ENCODE measurements at places on chromosomes 4 and X.

DNA sequence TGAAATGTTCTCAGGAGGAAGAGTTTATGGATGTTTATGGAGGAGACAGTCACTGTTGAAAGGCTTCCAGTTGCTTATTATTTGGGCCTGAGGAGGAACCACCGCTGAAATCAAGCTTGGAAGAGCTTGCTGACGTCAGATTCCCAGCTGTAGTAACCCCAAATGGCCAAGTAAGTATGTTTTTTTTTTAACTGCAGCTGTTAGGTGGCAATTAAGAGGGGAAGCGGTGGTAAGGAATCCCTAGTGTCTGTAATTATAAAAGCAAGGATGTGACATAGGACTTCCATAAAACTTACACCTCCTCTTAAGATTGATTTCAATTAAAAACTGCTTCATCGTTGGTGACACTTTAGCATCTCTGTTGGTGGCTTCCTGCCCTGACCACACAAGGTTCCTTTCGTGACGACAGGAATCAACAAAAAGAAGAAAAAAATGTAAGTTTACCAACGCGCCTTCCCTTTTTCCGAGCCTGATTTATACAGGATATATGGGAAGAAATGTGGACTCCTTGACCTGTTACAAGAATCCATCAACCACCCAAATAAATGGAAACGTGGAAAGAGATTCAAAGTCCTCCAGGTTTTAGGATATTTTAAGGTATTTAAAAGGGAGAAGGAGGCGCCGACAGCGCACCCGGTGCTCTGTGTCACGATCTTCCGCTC, 884 bp downstream of the RELL1 start:
- peak; percentile 48 for DNase-seq

GRCh38 chr4:120960656-120961267, 38.2 kb upstream of the PRDM5 start:
- no peak for DNase-seq

DNA sequence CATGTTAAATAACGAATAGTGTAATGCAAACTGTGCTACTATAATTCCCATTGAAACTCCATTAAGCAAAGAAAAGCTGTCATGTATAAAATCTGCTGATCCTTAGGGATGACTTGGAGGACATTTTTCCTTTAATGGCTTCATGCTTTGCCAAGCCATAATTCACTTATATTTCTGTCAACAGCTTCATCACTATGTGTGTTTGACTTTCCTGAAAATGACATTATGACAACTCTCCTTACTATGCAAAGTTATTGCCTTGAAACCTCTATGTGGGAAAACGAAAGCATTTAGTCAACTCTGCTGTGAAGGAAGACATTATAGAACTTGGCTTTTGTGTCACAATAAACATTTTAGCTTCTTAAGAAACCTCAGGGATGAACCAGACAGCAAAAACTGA, 210.5 kb downstream of the GRXCR1 start:
- peak; percentile 1 for DNase-seq

GRCh38 chr4:101020956-101021355, 326.4 kb downstream of the PPP3CA start:
- no peak for DNase-seq

DNA sequence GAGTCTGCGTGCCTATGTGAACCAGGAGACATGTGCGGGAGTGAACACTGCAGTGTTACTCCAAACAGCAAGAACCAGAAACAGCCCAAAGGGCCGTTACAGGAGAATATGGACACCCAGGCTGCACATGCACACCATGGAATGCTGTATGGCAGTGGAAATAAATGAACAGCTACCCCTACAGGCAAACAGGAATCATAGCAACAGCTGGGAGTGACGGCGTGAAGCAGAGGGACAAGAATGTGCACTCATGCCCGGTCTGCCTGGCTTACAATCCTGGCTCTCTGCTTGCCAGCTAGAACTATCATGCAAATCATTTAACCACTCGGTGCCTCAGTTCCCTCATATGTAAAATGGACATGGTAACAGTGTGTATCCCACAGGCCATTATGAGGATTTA, 16.6 kb downstream of the GPKOW start:
- peak; percentile 7 for DNase-seq

- no peak for DNase-seq
These were observed 28.6 kb upstream of the BBS12 start for GRCh38 chr4:122703868-122704267.

GRCh38 chr4:102535398-102536082, 34.4 kb downstream of the NFKB1 start:
- no peak for DNase-seq

DNA sequence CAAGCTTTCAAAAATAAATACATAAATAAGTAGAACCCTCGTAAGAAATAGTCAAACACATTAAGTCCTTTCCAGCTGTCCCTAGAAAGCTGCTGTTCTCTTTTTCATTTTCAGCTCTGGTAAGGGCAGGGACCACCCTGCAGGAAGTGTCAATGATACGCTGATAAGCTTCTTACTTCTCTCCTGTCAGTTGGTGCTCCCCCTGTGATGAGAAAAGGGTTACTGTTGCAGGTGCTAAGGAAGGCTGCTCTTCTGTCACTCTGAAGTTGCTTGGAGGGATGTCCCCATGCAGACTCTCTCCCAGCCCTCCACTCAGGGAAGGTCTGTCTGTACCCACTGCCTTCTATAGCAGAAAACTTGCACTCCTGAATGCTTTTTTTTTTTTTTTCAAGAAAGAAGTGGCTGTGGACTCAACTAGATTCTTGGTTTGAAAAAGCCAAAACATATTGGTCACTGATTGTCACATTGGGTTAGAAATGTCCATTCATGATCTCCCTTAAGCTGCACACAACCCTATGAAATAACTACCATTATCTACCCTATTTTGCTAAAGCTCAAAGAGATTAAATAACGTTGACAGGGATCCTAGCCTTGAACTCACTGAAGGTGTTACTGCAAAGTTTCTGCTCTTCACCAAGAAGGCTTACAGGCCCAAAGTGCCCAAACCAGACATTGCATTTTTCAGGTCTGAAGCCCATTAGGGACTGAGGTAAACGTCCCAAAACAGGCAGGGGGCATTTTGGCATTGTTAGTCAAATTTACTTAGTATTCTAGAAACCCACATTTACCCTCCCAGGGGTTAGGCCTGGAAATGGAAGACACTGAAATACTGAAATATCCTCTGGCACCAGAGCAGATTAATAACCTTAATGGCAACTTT, 1.2 kb downstream of the CXCL3 start:
- DNase-seq: no peak

GRCh38 chr4:25310803-25311166, 1.8 kb upstream of the ZCCHC4 start:
- no peak for DNase-seq

GRCh38 chr4:98150092-98150761, 7.0 kb upstream of the STPG2 start:
- peak; percentile 28 for DNase-seq

- DNase-seq: no peak
These were observed 330.3 kb upstream of the BOD1L1 start for GRCh38 chr4:13957871-13958270.

DNA sequence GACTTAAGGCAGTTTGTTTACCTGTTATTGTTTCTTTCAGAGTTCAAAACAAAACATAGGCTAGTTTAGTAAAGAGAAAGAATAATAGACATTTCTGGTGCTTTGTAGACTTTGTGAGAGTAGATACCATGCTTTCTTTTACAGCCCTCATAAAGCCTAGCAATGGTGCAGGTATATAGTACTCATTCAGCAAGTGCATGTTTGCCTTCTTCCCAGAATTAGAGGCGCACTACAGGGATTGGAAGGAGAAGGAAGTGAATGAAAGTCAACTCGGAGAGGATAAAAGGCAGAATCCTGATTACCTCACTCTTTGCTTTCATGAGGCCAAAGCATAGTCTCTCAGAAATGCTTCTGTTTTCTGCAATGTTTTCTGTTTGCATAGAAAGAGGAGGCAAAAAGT, 43.1 kb upstream of the FHDC1 start:
- DNase-seq: no peak

DNA sequence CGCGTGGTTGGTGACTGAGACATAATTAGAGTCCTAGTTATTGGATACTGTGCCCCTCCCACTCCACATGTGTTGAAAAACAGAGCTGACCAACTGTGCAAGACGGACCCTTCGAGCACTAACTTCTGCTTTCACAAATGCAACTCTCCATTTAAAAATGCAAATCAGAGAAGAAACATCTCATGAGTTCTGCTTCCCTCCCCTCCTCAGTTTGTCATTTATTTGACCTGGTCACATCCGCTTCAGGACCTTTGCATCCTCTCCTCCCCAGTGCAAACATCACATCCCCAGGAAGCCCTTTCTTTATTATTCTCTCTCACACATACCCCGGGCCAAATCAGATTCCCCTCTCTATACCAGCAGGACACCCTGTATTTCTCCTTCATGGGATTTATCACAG, 38.1 kb upstream of the NOCT start:
- DNase-seq: no peak

DNA sequence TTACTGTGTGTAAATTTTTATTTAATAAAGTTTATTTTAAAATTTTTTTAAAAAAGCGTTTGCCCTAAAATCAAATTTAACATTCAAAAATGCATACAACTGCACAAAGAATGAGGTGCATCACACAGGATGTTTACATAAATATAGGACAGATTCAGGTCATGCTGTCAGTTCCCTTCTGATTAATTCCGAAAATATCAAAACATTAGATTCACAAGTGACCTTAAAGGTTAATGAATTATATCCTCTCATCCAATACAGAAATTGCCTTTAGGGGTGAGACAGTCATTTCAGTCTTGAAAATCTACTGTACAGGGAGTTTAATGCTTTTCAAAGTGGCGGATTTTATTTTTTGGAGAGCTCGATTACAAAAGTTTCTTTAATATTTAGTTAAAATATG, 208.7 kb upstream of the FTHL17 start:
- no peak for DNase-seq

GRCh38 chr4:124883632-124884031, 171.1 kb upstream of the ANKRD50 start:
- no peak for DNase-seq

DNA sequence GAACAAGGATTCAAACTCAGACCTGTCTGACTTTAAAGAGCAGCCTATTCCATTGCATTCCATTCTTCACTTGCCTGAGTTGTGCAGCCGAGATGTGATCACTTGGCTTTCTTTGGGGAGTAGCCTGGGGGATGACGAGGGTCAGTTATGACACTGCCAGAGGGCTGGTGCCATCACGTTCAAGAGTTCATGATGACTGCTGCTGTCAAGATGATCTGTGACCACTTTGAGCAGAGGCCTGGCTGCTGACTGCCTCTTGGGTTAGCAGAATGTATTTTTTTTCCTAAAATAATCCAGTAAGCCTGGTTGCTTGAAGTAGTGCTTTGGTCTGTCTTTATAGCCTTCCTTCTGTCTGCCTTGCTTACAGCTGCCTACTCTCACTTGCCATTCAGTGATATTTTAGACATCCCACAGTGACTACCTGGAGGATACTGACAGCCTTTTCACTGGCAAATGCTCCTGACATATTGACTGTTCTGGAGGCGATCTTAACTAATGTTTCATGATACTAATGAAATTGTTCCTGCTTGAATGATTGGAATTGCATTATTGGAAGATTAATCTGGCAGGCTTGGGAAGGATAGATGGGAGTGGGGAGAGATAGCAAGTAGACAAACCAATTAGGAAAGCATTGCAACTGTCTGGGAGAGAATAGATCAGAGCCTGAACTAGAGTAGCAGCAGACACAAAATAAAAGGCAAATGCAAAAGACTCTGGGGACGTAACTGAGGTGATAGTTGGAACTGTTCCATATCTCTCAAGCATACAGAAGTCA, 221.6 kb upstream of the LCORL start:
- no peak for DNase-seq

DNA sequence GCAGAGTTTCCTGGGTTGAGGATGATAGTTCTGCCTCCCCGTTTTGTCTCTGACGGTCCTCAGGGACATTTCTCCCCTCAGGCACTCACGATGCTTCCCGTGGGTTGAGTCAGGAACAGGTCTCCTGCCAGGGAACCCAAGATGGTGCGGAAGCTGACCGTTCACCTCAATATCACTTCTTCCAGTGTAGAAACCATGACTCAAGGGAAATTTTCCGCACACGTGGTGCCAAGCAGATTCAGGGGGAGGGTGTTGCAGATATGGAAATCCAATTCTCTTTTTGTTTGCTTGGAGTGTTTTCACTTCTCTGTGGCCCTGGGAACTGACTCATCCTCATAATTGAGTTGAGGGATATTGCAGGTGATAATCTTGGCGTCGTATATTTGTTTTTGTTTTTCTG, 46.7 kb downstream of the CXorf49B start:
- no peak for DNase-seq

- no peak for DNase-seq
These were observed 22.9 kb upstream of the PUDP start for GRCh38 chrX:7170898-7171297.

- DNase-seq: peak; percentile 53
These were observed 710 bp downstream of the PRKG2 start for GRCh38 chr4:81214144-81214880.

GRCh38 chrX:20382518-20383297, 116.0 kb upstream of the RPS6KA3 start:
- peak; percentile 13 for DNase-seq

GRCh38 chr4:24896977-24897376, 15.9 kb downstream of the CCDC149 start:
- no peak for DNase-seq

- DNase-seq: no peak
These were observed 218.2 kb downstream of the SCFD2 start for GRCh38 chr4:53147711-53148110.

DNA sequence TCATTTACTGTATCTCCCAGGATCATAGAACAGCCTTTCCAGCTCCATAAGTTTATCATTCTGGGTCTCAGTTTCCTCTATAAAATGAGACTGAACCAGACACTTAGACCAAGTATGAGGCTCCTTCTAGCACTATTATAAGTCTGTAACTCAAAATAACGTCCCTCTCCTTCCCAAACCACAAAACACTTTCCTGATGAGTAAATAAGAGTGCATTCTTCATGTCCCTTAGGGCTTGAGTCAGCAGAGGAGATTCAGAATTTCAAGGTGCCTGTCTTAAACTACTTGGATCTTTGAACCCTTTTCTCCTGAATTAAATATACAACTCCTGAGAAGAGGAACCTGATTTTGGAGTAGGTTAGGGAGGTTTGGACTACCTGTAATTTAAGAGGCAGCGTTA, 62.6 kb downstream of the GLRA2 start:
- no peak for DNase-seq

GRCh38 chrX:13506574-13506973, 62.8 kb upstream of the EGFL6 start:
- peak; percentile 64 for DNase-seq

DNA sequence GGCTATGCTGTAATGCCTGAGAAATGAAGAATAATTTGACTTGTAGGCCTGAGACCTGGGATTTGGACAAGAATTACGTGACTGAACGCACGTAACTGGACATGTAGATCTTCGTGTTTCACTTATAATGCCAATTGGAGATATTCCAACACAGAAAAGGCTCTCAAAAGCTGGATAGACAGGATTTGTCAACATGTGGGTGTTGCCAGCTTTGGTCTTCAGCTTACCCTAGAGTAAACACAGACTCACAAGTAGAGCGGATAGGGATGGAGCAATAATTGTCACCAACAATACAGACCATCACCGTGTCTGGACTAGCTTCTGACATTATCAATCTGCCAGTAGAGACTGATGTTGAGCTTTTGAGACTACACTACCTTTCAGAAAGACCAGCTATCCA, 1511.0 kb upstream of the ADGRL3 start:
- no peak for DNase-seq

- no peak for DNase-seq
These were observed 227.9 kb downstream of the GPM6A start for GRCh38 chr4:175584172-175584571.
